ENCODE measurements at places on chromosomes 3 and 15.

DNA sequence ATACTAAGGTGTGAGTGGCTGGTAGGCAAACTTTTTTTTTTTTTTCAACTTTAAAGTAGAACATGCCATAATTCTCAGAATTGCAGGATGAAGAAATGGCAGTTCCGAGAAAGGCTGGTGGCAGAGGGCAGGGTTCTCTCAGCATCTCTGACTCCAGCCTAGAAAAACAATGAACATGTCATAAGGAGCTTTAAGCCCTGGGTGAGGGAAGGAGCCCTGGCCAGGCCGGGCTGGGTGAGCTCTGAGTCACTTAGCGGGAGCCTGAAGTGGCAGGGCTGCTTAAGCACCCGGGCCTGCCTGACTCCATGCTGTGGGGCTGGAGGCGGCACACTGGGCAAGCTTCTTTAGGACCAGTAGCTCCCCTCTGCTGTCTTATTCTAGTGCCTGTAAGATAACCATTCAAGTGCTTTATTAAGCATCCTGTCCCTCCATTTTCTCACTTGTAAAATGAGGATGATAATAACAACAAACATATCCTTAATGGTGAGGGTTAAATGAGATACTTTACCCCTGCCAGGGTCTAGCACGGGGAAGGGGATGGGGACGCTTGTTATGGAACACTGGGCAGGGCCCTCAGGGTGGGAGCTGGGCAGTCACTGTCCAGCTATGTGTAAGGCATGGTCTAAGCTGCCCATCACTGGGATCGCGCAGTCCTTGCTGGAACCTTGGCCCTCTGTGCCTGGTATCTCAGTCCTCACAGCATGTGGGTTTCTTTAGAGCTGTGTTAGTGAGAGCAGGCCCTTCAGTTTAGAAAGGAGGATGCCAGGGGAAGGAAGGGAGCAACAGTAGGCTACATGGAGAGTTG, 18.4 kb downstream of the SMAD6 start:
- peak; percentile 65 for DNase-seq

GRCh38 chr15:83012076-83012426, 612 bp upstream of the C15orf40 start:
- DNase-seq: peak; percentile 69

GRCh38 chr3:138222942-138223287, 35.8 kb downstream of the ARMC8 start:
- no peak for DNase-seq

DNA sequence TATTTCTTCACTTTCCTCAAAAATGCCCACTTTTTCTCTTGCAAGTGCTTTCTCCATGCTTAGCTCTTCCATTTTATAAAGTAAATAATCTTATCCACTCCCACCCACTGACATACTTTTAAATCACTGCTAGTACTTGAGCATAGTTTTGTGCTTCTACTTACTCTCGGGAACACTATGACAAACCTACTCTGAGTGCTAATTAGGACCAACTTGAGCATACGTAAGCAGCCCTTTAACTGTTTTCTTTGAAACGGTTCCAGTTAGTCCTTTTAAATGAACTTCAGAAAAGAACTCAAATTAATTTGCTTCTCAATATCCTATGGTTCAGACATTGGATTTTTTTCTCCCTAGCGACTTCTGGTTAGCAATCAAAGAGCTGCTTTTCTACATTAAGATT, 280.0 kb upstream of the SOX2 start:
- no peak for DNase-seq

DNA sequence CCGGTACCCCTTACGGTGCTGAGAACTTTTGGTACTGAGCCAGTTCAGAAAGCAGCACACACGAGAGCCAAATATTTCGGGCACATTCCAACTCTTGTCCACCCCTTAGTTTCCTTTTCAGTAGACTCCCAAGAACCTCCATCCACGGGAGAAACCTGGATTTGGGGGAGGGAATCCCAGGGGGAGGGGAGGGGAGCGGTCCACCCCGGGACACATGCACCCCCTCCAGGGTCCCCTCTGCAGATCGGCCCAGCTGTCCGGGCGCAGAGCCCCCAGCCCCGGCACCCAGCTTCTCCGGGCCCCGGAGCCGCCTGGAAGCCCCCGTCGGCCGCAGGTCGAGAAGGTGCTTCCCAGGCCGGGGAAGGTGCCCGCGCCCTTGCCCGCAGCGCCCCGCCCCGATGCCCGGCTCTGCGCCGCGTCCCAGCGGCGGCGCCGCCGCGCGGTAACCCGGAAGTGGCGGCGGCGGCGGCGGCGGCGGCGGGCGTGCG, 455 bp upstream of the ABHD17C start:
- no peak for DNase-seq

- DNase-seq: no peak
These were observed 29.5 kb downstream of the WNT7A start for GRCh38 chr3:13850161-13850945.

DNA sequence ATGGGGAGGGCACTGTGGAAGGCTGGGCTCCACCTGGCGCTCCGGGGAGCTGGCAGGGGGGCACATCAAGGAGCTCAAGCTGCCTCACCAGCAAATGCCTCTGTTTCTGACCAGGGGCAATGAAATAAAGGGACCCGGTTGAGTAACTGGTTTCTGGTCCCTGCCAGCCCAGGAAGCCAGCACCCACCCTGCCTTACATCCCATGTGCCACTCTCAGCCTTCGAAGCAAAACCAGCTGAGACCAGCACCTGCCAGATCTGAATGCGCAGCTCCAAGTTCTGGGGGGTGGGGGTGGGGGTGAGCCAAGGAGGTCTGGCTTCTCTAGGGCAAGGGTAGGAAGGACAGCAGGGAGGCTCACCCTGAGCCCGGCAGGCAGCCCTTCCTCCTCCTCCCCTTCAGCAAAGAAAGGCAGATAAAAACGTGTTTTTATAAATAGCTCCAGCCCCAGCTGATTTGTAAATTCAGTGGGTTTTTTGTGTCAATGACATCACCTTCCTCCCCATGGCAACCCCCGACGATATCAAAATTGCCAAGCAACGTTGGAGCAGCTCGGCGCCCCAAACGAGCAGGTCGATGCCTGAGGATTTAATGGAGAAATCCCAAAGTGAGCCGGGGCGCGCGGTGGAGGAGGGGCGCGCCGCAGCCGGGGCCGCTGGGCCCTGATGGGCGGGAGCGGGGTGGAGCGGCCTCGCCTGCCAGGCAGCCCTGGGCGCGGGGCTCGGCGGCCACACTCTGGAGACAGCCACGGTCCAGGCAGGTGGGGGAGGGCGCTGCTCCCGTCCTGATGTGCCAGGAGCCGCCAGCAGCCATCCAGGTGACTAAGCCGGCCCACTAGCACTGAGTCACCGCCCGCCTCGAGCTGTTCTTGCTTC, at the start of gene PAK6:
Gene PAK6, plus strand, starts transcription at position 532 of the 872 bp plus-strand sequence. CDS start 25,723 bp downstream, outside the sequence.
- DNase-seq: peak; percentile 59

- no peak for DNase-seq
These were observed 4.3 kb upstream of the SUCNR1 start for GRCh38 chr3:151869181-151869580.

DNA sequence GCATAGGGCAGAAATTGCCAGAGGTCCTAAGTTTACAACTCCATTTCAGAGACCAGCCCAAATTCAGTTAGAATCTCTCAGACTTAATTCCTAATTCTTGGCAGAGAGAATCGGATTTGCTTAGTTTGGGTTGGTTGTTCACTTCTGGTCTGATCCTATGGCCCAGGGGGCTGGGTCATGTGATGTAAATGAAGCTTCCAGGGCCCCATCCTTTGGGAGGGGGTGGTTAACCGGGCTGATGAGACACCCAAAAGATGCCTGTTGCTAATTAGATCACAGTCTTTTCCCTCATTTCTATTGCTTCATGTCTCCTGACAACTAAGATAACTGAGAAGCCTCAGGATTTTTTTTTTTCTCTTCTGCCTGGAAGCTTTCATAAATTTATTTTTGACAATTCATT, 11.1 kb upstream of the ZNF620 start:
- DNase-seq: no peak

DNA sequence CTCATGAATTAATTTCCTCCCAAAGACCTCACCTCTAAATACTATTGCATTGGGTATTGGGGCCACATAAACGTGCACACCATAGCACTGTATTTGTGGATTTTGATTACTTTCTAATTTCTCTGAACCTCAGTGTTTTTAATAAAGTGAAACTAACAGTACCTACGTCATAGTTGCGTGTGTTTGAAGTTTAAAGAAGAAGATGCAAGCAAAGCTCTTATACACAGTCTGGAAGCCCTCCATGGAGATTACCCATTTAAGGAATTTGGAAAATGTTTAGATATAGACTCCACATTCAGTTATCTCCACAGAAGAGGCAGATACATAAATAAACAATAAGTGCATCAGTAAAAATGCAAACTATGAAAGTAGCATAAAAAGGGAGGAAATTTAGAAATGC, 581.1 kb upstream of the GBE1 start:
- no peak for DNase-seq

GRCh38 chr3:48034000-48034516, 17.8 kb upstream of the MAP4 start:
- peak; percentile 18 for DNase-seq

DNA sequence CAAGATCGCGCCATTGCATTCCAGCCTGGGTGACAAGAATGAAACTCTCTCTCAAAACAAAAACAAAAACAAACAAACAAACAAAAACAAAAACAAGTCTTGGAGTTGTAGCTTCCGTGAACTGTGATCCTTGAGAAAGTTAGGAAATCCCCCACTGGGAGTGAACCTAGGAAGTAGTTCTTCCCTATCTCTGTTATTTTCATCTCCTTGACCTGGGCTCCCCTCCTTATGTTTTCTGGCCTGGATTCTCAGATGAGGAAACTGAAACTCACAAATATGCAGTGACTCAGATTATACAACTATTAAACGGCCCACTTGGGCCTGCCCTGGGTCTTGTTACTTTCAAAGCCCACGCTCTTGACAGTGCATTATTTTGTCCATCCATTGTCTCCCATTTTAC, 29.7 kb downstream of the SAXO2 start:
- DNase-seq: no peak

GRCh38 chr3:119238363-119238762, 2.3 kb downstream of the B4GALT4 start:
- no peak for DNase-seq

DNA sequence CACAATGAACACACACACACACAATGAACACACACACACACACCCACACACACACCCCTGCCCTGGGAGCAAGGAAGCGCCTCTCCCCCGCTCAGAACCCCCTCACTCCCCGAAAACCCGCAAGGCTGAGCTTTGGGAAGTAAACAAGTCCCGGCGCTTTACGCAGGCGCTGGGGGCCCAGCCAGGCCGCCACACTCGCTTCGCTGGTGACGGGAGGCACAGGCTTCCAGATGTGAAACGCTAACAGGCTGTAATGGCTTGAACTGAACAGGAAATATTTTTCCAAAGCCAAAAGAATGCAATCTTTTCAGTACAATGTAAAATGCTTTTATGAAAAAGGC, 122.7 kb upstream of the IGF1R start:
- no peak for DNase-seq

GRCh38 chr15:33442449-33442848, 131.7 kb downstream of the RYR3 start:
- DNase-seq: no peak

DNA sequence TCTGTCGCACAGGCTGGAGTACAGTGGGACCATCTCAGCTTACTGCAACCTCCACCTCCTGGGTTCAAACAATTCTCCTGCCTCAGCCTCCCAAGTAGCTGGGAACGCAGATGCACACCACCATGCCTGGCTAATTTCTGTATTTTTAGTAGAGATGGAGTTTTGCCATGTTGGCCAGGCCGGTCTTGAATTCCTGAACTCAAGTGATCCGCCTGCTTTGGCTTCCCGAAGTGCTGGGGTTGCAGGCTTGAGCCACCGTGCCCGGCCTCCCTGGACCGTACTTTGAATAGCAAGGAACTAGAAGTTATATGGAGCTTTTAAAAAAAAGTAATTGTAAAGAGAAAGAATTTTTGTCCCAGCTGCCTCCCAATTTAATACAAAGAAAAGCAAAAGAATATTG, 8.3 kb upstream of the ANKUB1 start:
- no peak for DNase-seq

DNA sequence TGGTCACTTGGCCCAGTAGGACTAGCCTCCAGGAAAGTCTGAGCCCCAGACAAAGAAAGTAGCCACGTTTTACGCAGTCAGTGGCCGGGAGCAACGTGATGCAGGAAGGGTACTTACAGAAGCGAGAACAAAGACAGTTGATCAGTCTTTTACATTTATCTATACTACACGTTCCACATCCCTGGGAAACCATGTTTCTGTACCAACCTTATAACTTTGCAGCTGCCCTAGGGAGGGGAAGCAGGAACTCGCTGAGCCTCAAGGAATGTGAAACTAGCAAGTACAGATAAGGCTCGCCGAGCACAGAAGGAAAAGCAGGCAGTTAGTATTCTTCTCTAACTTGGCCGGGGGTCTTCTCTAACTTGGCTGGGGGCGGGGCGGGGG, 3.4 kb upstream of the KNL1 start:
- DNase-seq: no peak

DNA sequence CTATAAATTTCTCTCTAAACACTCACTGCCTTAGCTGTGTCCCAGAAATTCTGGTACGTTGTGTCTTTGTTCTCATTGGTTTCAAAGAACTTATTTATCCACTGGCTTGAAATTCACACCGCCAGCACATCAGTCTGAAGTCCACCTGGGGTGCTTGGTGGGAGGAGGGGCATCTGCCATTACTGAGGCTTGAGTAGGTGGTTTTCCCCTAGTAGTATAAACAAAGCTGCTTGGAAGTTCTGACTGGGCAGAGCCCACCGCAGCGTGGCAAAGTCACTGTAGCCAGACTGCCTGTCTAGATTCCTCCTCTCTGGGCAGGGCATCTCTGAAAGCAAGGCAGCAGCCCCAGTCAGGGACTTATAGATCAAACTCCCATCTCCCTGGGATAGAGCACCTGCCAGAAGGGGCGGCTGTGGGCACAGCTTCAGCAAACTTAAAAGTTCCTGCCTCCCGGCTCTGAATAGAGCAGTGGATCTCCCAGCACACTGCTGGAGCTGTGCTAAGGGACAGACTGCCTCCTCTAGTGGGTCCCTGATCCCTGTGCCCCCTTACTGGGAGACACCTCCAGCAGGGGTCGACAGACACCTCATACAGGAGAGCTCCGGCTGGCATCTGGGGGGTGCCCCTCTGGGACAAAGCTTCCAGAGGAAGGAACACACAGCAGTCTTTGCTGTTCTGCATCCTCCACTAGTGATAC, 114.1 kb downstream of the SUCLG2 start:
- DNase-seq: no peak

DNA sequence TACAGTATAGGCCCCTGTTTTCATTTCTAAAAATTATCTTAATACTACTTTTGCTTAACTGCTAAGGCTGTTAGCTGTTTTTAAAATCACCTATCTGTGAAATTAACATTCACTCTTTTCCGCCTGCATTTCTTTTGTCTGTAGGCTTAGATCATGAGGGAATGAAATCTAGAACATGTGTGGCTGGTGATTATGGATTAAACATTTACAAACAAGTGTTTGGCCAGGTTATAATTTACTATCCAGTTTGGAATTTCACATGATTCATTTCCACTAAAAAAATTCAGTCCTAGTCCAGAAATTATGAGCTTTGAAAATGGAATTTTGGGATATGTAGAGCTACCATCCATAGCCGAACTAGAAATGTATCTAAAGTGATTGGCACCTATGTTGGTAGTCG, 39.1 kb downstream of the GOLM2 start:
- no peak for DNase-seq

Measured in K562 (cell line).